Smooth muscle cell of the coronary artery (primary cell): ENCODE measurements at places on chromosomes 7 and 10. TPM values are rescaled to one million over a fixed set of nuclear protein-coding genes. Genes with fewer than 3 reads are reported as not detected.

The EBLN1 gene
- total RNA-seq, result not detected in 2 replicates

The GPR158 gene
- total RNA-seq, result 0.23 and 0.68 TPM in 2 replicates

The HIPK2 gene
- 4.2 and 4.4 TPM in 2 replicates for total RNA-seq

The FOXI2 gene
- total RNA-seq, result not detected in 2 replicates

The TMEM178B gene
- total RNA-seq, result 0.08 and 0.12 TPM in 2 replicates

The TMEM140 gene
- 3.4 and 11.5 TPM in 2 replicates for total RNA-seq

The PTPRN2 gene
- total RNA-seq, result 0.15 and 3.0 TPM in 2 replicates

The SLC29A4 gene
- total RNA-seq, result 2.5 and 4.3 TPM in 2 replicates

The ACTL6B gene
- not detected in 2 replicates for total RNA-seq

The VGF gene
- total RNA-seq, result not detected in 2 replicates

The CPVL gene
- total RNA-seq, result 0.08 and 1.9 TPM in 2 replicates

The MRLN gene
- not detected in 2 replicates for total RNA-seq

The PLXNA4 gene
- 19.8 and 23.5 TPM in 2 replicates for total RNA-seq

The SFRP5 gene
- total RNA-seq, result 0.12 and 3.9 TPM in 2 replicates

The RBM20 gene
- under 0.01 and 0.45 TPM in 2 replicates for total RNA-seq

The GALNT17 gene
- total RNA-seq, result 0.35 TPM in 1 of 2 replicates, not detected in the other

The WDR86 gene
- total RNA-seq, result 0.08 and 1.1 TPM in 2 replicates
